ENCODE measurements at places on chromosomes 1 and 21. TPM values are rescaled to one million over a fixed set of nuclear protein-coding genes. Genes with fewer than 3 reads are reported as not detected.
A peak's percentile ranks its signal among the peaks of the same experiment; 100 is the strongest.

The GUCA2A gene
- not detected for total RNA-seq

GRCh38 chr1:202135221-202135721 is 9.3 kb downstream of the ARL8A start:
- no peak for DNase-seq

- DNase-seq, result no peak
Observed at GRCh38 chr1:182279302-182279701, 112.3 kb downstream of the GLUL start.

DNA sequence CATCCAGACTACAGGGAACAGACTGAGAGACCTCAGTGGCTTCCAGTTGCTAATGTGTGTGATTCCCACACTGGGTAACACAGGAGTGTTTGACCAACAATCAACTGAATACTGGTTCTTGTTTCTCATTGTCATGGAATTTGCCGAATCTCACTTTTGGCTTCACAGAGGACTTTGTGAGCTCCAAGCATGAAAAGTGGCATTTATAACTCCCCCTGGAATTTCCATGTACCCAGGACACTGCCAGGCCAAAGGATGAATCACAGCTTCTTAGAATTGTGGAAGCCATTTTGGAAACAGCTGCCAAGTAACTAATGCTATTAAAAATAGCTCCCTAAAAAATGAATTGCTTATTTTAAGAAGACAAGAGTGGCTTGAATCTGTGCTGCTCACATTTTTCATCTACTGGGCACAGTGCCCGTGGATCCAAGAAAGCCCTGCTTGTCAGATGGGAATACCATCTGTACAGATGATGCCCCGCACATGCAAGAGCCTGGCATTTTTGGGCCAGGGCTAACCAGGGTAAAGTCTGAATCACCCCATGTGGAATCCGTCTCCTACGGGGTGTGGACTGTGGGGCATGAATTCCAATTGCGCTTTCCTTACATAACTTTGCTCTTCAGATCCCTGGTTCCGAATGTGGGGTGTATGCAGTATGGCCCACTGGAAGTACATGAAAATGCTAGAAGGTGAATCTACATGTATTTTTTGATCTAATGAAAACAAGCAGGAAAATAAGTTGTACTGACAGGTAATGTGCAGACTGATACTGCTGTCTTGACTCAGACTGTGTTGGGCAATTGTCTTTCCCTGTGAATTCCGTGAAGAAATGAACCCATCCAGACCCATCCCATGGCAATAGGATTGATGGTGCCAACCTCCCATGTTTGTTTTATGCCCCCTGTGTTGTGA is 487.3 kb downstream of the SIPA1L2 start:
- DNase-seq, result no peak

- DNase-seq, result peak; percentile 76
Observed at GRCh38 chr1:223556414-223557129, 108.9 kb downstream of the CAPN8 start.

- DNase-seq, result peak; percentile 44
Observed at GRCh38 chr1:166166329-166166697, 488 bp downstream of the FAM78B start.

The RORC gene
- 32.1 TPM for total RNA-seq
